Endodermal cell (in vitro differentiated cells): ENCODE measurements at places on chromosomes 3 and 15.

- no peak for DNase-seq
- no peaks in the 10 kb centered on the region for H3K36me3 ChIP-seq
- H3K4me1 ChIP-seq, result no peaks in the 10 kb centered on the region
Measured at GRCh38 chr15:58360421-58361090, 71.2 kb upstream of the LIPC start.

DNA sequence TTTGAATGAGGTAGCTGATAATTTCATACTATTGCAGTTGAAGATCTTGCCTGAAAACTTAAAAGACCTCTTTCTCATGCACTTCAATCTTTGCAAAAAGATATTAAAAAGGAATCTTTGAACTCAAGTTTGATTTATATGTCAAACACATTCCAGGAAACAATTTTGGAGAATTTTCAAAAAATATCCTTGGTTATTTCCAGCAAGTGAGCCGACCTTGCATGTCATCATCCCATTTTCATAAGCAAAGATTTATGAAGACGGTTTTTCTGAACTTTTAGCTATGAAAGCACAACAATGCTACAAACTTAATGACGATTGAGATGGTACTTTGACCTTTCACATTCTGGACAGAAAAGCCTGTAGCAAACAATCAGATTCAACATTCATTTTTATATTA is 95.6 kb downstream of the RFX7 start:
- H3K4me1 ChIP-seq, result no peaks in the 10 kb centered on the region
- H3K36me3 ChIP-seq, result no peaks in the 10 kb centered on the region
- no peak overlapping the region for H3K27ac ChIP-seq
- no peak for DNase-seq
- H3K4me3 ChIP-seq, result no peak overlapping the region

DNA sequence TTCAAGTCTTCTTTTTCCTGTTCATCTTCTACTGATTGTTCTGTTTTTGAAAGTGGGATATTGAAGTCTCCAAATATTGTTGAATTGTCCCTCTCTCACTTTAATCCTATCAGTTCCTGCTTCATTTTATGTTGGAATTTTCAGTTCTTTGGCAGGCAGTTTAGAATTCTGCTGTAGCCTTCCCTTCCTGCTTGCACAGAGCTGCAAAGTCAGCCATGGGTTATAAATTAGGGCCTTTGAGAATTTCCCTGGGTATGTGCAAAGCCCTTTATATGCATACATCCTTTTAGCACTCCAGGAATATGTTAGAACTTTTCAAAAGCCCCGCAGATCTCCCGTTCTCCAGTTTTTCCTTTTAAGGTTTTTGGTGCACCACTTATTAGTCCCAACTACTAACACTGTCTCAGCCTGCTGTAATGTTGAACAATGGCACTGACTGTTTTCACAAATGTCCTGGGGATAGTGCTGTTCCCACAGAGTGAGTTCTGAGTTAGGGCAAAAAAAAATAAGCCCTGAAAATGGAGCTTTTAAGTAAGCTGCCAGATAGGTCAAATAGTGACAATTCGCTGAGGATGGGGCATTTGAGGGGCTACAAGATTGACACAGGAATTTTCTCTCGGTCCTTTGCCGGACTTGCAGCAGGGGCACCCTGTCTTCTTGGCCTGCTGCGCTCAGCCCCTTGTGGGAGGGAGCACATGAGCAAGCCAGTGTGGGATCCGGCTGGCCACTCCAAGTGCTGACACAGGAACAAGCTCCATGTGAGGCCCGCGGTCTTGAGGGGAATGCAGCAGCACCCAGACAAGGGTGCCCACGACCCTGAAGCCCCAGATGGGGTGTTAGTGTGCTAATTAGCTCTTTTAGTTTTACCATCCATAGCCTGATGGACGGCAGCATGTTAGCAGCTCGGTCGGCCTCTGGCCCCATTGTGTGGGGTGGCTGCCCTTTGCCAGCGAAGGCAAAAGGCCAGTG is 96.0 kb downstream of the VPS8 start:
- H3K36me3 ChIP-seq, result peaks cover 25% of the 10 kb centered on the region
- H3K27me3 ChIP-seq, result no peaks in the 10 kb centered on the region
- peaks cover 11% of the 10 kb centered on the region for H3K4me1 ChIP-seq
- peak overlapping the region; percentile 30 for H3K4me3 ChIP-seq
- DNase-seq, result peak; percentile 76
- H3K27ac ChIP-seq, result peak overlapping the region; percentile 69

GRCh38 chr3:172061724-172062184 is 22.4 kb downstream of the FNDC3B start:
- H3K4me3 ChIP-seq, result no peak overlapping the region
- no peak overlapping the region for H3K27ac ChIP-seq
- DNase-seq, result no peak
- H3K36me3 ChIP-seq, result peaks cover 54% of the 10 kb centered on the region

- H3K27me3 ChIP-seq, result no peaks in the 10 kb centered on the region
- no peak for DNase-seq
- H3K4me1 ChIP-seq, result peaks cover 3% of the 10 kb centered on the region
- H3K27ac ChIP-seq, result no peak overlapping the region
Measured at GRCh38 chr3:73500321-73500720, 124.4 kb downstream of the PDZRN3 start.
